ENCODE measurements at places on chromosomes 5 and 9.

DNA sequence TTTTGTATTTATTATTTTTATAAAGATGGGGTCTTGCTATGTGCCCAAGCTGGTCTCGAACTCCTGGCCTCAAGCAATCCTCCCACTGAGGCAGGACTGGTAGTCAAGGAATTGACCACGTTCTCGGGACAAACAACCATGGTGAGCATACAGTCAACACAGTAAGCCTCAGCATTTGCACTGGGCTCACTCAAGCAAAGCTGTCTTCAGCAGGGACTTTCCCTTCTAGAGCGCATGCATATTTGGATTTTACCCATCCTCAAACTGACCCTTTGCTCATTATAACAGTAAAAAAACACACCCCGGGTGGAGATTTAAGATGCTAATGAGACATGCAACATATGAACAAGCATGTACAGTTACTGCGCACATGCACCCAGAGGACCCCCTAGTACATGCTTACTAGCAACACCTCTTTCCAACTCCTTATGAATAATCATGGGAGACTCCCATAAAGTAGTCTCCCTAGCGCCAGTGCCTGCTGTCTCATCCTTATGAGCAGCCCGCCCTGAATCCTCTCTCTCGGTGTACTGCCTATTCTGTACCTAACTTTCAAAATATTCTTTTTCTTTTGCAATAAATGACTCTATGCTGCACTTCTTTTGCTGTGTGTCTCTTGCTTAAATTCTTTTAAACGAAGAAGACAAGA is 41.5 kb downstream of the C5orf22 start:
- no peak for DNase-seq

DNA sequence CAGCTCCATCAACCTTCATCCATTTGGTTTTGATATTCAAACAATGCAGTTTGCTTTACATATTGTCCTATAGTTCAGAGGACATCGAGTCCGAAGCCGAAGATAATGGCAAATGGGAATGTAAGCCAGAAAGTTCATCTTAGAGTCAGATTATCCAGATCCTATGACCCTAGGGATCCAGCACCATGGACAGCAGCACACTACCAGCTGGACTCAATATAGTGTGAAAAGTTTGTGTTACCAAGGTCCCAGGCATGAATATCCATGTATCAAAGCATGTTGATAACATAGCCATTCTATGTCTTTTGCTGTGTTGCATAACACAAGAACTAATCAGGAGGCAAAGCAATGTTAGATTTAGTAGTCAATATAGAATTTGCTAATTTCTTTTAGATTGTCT is 46.3 kb downstream of the FSTL4 start:
- no peak for DNase-seq

GRCh38 chr9:89983411-89983810 is 378.6 kb downstream of the GADD45G start:
- DNase-seq: no peak

DNA sequence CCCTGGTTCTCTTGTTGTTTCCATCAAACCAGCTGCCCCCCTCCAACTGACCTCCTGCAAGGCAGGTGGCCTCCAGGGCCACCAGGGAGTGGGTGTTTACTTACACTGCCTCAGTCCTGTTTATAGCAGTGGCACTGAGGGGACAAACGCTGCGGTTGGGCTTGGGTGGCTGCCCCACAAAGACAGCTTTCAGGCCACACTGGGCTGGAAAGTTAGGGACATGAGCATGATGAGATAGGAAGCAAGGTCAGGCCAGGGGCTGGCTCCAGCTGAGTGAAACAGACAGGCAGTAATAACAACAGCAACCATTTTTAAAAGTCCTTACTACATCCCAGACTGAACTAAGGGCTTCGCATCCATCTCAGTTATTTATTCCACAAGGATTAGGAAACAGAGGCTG is 20.6 kb downstream of the BOD1 start:
- DNase-seq: no peak

DNA sequence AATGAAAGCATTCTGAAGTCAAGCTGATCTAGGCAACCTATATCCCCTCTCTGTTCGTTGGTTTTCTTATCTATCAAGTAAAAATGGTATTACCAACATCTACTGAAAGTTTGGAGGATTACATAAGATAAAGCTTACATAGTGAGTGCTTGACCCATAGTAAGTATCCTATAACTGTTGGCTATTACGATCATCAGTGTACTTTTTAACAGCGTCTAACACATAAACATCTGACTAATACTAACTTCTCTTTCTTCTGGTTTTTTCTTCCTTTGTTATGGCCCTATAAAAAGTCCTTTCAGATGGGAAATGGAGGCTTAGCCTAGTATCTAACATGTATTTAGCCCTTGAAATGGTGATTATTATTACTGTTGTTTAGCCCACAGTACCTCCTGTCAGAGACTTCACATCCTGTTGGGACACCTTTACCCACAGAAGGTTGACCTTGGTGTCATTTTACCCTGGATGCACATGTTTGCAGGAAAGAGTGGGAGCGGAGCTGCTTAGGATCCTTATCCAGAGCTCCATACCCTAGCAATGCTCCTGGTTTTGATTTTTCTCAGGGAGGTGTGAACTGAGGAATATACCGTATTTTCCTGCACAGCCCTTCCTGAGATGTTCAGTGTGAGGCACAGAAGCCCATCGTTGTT is 6.0 kb downstream of the INSYN2B start:
- DNase-seq: no peak

DNA sequence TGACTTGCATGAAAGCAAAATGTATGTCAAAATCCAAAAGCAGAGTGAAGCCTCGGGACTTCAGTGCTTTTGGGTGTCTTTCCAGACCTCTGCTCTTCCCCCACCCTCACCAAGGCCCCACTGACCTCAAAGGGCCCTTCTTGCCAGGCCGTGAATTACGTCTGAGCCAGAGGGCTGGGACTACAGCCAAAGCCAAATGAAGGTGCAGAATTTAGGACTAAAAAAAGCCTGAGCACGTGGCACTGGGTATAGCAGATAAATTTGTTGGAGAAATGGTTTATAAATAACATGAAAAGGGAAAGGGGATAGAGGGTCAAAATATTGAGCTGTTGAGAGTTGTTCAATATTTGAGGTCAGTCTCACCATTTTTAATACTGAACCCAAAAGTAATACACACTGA is 163.4 kb downstream of the GHR start:
- DNase-seq: no peak

GRCh38 chr9:133602277-133602676 is 6.9 kb downstream of the FAM163B start:
- DNase-seq: peak; percentile 34

GRCh38 chr9:34929506-34930102 is 28.5 kb upstream of the PHF24 start:
- DNase-seq: no peak

DNA sequence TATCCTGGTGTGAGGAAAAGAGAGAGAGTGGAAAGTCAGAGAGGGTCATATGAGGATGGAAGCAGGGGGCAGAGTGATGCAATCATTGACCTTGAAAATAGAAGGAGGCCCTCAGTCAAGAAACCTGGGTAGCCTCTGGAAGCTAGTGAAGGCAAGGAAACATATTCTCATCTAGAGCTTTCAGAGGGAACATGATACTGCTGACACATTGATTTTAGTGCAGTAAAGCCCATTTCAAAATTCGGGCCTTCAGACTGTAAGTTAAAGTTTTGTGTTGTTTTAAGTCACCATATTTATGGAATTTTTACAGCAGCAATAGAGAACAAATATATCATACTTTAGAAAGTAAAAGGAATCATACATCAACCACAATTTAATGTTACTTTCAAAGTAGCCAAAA is 87.0 kb downstream of the ADAMTS19 start:
- DNase-seq: no peak

DNA sequence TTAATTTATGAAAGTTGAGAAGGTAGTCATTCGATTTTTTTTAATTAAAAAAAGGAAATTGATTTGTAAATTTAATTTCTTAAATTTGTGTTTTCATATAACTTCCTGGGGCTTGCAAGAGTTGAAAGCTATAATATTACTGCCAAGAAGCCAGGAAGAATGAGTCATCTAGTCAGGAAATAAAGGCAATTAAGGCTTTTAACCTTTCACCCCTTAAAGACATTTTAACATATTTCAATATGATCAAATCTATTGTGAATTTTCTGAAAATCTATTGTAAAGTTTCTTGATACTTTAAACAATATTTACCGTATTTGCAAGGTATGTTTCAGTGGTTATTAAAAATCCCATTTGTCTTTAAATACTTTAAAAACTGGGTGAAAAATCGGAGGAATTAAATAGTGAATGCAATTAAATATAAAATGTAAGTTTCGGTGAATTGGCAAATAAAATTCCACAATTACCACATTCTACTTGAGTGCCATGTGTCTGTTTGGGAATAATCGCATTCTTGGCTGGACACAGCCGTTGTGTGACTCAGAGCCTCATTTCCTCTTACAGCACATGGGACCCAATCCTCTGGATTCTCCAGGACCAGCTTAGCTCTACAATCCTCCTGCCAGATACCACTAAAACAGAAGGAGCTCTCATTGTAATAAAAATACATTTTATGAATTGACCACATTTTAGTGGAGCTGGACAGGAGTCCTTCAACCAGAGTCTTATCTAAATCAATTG is 310.7 kb downstream of the HCN1 start:
- no peak for DNase-seq

- DNase-seq: no peak
Observed at GRCh38 chr5:81838307-81838906, 87.5 kb upstream of the SSBP2 start.

DNA sequence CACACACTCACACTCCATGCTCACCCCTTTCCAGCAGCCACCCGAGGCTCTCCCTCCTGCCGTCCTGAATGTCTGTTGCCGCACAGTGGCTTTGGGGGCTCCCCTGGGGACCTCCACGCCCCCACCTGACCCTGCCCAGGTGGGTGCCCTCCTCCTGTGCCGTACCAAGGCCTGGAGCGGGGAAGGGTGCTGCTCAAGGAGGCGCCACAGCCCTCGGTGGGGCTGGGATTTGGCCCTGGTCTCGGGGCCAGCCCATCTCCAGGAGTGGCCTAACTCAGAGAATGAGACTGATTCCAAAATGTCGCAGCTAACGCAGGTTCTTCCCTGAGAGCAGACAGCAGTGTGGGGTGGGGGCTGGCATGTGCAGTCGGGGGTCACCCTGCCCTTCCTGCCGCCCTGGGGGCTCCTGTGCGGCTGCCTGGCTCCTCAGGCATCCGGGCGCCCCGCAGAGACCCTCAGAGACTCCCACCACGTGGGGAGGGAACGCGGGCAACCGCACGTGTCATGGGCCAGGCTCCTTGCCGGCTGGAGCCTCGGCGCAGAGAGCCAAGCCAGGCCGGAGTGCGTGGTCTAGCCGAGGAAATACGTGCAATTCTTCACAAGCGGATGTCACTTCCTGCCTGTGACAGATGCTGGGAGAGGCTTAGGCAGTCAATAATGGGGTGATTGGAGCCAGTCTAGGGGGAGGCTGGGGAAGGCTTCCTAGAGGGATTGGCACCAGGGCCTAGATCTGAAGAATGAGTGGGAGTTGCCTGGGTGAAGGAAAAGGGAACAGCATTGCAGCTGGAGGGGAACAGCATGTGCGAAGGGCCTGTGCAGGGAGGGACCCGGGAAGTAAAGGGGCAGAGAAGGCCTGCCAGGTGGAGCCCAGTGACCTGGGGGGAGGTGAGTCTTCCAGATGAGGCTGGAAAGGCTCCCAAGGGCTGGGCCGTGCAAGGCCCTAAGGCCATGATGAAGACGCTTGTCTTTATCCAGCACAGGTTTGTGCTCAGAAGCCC is 44.1 kb downstream of the C9orf50 start:
- no peak for DNase-seq

DNA sequence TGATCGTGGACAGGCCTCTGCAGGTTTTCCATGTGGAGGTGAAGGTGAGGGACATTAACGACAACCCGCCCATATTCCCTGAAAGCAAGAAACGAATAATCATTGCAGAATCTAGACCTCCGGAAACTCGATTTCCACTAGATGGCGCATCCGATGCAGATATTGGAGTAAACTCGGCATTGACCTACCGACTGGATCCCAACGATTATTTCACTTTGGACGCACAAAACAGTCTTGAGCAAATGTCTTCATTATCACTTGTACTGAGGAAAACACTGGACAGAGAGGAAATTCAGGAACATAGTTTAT is 621 bp downstream of the PCDHA13 start:
- DNase-seq: no peak

DNA sequence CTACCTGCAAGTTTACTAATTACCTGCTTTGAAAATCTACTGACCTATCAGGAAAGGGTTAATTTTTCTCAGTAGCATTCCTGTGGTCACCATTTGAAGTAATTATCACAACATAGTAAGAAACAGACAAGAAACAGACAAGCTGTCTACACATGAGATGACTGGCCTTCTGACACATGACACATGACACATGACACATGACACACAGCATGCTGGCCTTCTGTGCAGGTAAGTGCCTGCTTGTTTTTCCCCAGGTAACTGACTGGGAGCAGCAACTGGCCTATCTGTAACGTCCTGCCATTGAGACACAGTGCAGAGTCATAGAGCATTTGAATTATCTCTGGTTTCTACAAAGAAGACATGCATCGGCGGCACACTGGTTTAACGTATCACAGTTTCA is 222.4 kb downstream of the CTNND2 start:
- no peak for DNase-seq

DNA sequence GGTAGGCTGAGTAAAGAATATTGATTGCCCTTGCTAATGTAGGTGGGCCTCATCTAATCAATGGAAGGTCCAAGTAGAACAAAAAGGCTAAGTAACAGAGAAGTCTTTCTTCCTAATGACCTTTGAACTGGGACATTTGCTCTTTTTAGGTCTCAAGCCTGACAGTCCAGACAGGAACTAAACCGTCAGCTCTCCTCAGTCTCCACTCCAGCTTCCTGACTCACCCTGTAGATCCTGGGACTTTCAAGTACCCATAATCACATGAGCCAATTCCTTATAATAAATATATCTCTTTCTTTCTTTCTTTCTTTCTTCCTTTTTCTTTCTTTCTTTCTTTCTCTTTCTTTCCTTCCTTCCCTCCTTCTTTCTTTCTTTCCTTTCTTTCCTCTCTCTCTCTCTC is 479.5 kb upstream of the PAPPA start:
- DNase-seq: no peak

DNA sequence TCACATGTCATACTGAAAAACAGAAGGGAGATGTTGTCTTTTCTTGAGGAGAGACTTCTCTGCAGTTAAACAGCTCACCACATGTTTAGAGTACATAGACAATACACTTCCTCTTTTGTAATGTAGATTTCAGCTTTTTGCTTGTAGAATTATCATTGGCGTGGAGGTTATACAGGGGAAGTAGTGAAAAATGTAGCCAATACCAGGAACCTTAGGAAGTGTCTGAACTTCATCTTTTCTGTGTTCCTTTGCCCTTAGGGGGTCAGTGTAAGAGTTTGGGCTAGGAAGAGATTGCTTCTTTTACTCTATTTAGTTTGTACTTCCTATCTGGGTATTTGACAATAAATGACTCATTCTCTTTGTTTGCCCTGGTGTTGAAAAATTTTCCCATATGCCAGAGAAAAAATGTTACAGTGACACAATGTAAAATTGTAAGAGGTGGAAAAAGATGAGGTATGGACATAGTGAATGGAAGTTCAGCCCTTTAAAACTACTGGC is 21.0 kb upstream of the CDKN2B start:
- no peak for DNase-seq
